ENCODE measurements at places on chromosomes 11 and 22. TPM values are rescaled to one million over a fixed set of nuclear protein-coding genes. Genes with fewer than 3 reads are reported as not detected.
A peak's percentile ranks its signal among the peaks of the same experiment; 100 is the strongest.

DNA sequence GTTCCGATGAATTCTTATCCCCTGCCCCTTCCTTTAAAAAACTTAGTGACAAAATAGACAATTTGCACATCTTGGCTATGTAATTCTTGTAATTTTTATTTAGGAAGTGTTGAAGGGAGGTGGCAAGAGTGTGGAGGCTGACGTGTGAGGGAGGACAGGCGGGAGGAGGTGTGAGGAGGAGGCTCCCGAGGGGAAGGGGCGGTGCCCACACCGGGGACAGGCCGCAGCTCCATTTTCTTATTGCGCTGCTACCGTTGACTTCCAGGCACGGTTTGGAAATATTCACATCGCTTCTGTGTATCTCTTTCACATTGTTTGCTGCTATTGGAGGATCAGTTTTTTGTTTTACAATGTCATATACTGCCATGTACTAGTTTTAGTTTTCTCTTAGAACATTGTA is 12.0 kb downstream of the CCND1 start:
- no peak overlapping the region for H3K27ac ChIP-seq
- H3K4me3 ChIP-seq = peak overlapping the region; percentile 42

DNA sequence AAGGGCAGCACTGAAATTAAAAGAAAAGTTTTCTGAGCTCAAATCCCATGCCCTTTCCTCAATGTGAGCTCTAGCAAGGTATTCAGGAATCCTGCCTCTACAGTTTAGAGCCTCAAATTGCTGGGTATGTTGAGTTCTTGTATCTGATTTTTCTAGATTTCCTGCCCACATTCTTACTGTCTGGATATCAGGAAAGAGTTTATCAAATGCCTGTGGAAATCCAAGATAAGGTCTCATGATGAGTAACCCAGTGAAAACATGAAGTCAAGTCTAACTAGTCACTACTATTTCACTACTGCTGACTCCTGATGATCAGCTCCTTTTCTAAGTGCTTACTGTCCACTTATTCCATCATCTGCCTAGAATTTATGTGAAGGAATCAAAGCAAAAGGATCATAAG is 29.8 kb downstream of the LIMK2 start:
- H3K4me3 ChIP-seq = no peak overlapping the region
- DNase-seq = no peak
- no peak overlapping the region for H3K27ac ChIP-seq

- H3K4me1 ChIP-seq = peaks cover 15% of the 10 kb centered on the region
- no peak overlapping the region for H3K27ac ChIP-seq
- peaks cover 19% of the 10 kb centered on the region for H3K36me3 ChIP-seq
- DNase-seq = no peak
- H3K27me3 ChIP-seq = no peaks in the 10 kb centered on the region
Observed at GRCh38 chr11:87179621-87180020, 141.9 kb downstream of the TMEM135 start.

GRCh38 chr11:25901415-25901814 is 430.5 kb upstream of the ANO3 start:
- H3K4me3 ChIP-seq = no peak overlapping the region
- H3K27ac ChIP-seq = no peak overlapping the region
- DNase-seq = no peak
- no peaks in the 10 kb centered on the region for H3K27me3 ChIP-seq
- H3K36me3 ChIP-seq = no peaks in the 10 kb centered on the region
- H3K4me1 ChIP-seq = peaks cover 6% of the 10 kb centered on the region

DNA sequence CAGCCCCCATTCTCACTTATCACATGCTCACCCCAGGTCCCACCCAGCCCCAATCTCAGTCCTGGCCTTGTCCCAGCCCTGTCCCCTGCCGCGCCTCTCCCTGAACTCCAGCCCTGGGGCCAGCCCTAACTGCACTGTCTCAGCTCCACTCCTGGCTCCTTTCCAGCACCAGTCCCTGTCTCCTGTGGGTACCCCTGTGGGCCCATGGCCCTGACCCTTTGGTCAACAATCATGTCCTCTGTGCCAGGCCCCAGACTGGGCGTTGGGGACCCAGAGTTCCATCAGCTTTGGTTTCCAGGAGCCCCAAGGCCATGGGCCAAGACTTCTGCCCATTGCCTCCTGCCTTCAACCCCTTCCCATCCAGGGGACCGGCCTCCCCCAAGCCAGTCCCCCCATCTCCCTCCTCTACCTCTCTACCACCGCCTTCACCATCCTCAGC is 757 bp downstream of the SPI1 start:
- no peak for DNase-seq
- no peak overlapping the region for H3K4me3 ChIP-seq
- H3K36me3 ChIP-seq = no peaks in the 10 kb centered on the region
- no peaks in the 10 kb centered on the region for H3K27me3 ChIP-seq

- H3K4me3 ChIP-seq = no peak overlapping the region
- H3K27ac ChIP-seq = no peak overlapping the region
- no peaks in the 10 kb centered on the region for H3K27me3 ChIP-seq
Observed at GRCh38 chr11:17102462-17102861, 25.0 kb upstream of the RPS13 start.

DNA sequence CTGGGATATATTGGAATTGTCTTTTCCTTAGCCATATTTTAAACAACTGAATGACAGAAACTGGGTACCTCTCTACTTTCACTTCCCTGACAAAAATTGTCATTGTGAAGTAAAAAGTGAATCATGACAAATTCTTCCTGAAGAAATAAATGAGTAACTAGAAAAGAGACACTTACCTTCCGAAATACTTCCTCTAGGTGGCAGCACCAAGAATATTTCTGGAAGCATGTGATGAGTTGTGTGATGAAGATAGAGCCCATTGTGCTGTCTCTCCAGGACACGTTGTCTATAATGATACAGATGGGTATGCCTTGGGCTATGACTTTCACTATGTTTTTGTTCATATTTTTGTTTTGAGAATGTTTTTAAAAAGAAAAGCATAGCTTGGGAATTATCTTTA is 21.5 kb downstream of the CASP4 start:
- H3K4me1 ChIP-seq = no peaks in the 10 kb centered on the region
- H3K4me3 ChIP-seq = no peak overlapping the region
- no peak for DNase-seq
- no peaks in the 10 kb centered on the region for H3K27me3 ChIP-seq
- no peaks in the 10 kb centered on the region for H3K36me3 ChIP-seq

GRAMD1B gene
- 8.5 TPM for total RNA-seq

PIH1D2 gene
- total RNA-seq = 4.5 TPM

OR52A1 gene
- total RNA-seq = not detected

OR5P2 gene
- total RNA-seq = not detected

RBM14 gene
- total RNA-seq = 160 TPM

Data from neural crest cell (in vitro differentiated cells).